Activated CD4-positive, alpha-beta memory T cell treated with anti-CD3 and anti-CD28 coated beads for 36 hours (primary cell): ENCODE measurements at places on chromosomes 3 and 15. TPM values are rescaled to one million over a fixed set of nuclear protein-coding genes. Genes with fewer than 3 reads are reported as not detected.

DNA sequence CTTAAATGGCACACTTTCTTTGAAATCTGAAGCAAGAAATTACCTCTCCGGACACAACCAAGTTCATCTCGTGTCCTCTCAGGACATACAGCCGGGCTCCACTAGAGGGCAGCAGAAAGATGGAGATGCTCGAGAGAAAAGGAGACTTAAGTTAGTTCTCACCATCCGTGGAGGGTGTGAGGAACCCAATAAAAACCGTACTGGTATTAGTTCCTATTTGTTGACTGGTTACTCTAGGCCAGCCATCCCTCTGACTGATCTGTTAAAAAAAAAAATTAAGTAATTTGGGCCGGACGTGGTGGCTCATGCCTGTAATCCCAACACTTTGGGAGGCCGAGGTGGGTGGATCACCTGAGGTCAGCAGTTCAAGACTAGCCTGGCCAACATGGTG lies 7.9 kb upstream of the CYP11A1 start:
- no peaks in the 10 kb centered on the region for H3K27me3 ChIP-seq
- H3K27ac ChIP-seq = no peak overlapping the region
- no peaks in the 10 kb centered on the region for H3K36me3 ChIP-seq
- DNase-seq = peak; percentile 91

CACNA2D3 gene
- not detected for total RNA-seq

SPATA12 gene
- total RNA-seq = not detected

GRCh38 chr3:45559560-45560118 lies 34.9 kb upstream of the LIMD1 start:
- H3K27me3 ChIP-seq = no peaks in the 10 kb centered on the region
- no peak for DNase-seq
- H3K27ac ChIP-seq = no peak overlapping the region

DNA sequence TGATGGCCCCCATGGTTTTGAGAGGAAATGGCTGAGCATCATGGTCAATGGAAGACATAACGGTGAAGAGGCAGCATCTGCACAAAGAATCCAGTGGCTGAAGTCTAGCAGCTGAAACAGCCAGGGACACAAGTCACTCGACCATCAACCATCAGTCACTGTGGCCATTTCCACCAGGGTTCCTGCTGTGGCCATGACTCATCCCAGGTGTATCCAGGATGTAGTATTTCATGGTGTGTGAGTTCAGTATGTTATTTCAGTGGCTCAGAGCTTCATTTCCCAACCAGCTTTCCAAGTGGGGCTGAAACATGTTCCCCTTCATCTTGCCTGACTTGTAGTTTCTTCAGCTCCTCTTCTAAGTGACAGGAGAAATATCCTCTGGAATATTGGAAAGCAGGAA lies 47.8 kb upstream of the WNT5A start:
- no peak overlapping the region for H3K27ac ChIP-seq
- H3K4me3 ChIP-seq = no peak overlapping the region
- no peaks in the 10 kb centered on the region for H3K27me3 ChIP-seq
